ENCODE measurements at places on chromosomes 5 and 9.

- DNase-seq, result no peak
- no peaks in the 10 kb centered on the region for H3K27me3 ChIP-seq
- peaks cover 5% of the 10 kb centered on the region for H3K36me3 ChIP-seq
- no peaks in the 10 kb centered on the region for H3K4me1 ChIP-seq
These were observed 10.4 kb upstream of the TRIM14 start for GRCh38 chr9:98129451-98129881.

DNA sequence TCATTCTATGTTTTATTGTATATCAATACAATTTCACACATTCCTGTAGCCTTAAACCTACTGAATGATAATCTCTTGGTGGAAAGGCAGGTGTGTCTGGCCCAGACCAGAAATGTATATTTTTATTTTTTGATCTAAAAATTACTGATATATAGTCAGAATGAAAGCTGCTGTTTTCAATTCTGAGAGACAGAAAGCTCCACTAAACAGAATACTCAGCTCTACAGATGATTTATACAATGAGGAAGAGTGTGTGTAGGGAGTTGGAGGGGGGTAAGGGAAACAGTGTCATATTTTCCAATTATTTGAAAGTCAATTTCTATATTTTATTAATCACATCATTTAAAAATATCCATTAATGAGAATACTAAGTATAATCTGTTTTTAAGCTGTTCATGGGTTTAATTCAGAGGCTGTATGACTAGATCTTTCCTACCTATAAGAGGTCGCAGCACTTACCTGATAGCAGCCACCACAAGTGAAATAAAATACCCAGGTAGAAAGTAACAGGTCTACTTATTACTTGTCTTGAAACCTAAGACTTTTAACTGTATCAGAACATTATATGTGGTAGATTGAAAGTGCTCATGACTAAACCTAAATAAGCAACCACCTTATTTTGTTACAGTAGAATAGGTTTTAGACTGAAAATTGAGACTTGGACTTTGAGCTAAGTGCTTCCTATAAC lies 183.4 kb downstream of the TMC1 start:
- no peaks in the 10 kb centered on the region for H3K4me1 ChIP-seq
- H3K4me3 ChIP-seq, result no peak overlapping the region
- H3K27me3 ChIP-seq, result no peaks in the 10 kb centered on the region
- no peak for DNase-seq

- no peak overlapping the region for H3K27ac ChIP-seq
- no peak overlapping the region for H3K4me3 ChIP-seq
- H3K4me1 ChIP-seq, result no peaks in the 10 kb centered on the region
- no peaks in the 10 kb centered on the region for H3K36me3 ChIP-seq
These were observed 143.0 kb downstream of the GPBP1 start for GRCh38 chr5:57316798-57317327.

- no peak for DNase-seq
- H3K27me3 ChIP-seq, result no peaks in the 10 kb centered on the region
- no peak overlapping the region for H3K4me3 ChIP-seq
- H3K27ac ChIP-seq, result no peak overlapping the region
These were observed 14.1 kb upstream of the CARD19 start for GRCh38 chr9:93081931-93082330.

DNA sequence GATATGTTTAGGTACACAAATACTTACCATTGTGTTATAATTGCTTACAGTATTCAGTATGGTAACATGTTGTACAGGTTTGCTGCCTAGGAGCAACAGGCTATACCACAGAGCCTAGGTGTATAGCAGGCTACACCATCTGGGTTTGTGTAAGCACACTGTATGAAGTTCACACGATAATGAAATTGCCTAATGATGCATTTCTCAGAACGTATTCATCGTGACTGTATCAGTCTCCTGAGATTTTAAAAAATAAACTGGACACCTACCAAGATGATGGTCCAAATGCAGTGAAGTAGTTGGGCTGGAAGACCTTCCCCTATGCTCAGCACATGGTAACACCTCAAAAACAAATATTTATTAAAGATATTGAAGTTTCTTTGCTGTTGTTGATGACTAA lies 103.3 kb upstream of the NFIB start:
- no peak overlapping the region for H3K4me3 ChIP-seq
- no peak for DNase-seq
- H3K27ac ChIP-seq, result no peak overlapping the region

DNA sequence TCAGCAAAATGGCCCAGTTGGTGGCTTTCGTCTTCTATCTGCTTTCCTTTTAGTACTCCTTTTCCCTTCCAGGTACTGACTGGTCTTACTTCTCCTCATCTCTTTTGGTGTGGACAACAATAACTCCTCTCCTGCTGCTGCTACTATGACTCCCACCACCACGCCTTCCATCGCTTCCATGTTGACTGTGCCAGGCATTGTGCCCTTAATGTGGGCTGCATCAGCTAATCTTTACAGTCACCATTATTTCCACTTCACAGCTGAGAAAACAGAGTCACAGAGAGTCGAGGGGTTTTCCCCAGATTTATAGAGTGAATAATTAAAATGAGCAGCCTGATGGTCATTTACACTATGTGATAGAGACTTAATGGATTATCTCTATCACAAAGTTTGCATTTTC lies 184.9 kb upstream of the IL12B start:
- H3K36me3 ChIP-seq, result no peaks in the 10 kb centered on the region
- DNase-seq, result no peak
- no peaks in the 10 kb centered on the region for H3K27me3 ChIP-seq
- H3K4me3 ChIP-seq, result no peak overlapping the region
- no peak overlapping the region for H3K27ac ChIP-seq

GRCh38 chr9:9605681-9606080 lies 1007.1 kb downstream of the PTPRD start:
- no peaks in the 10 kb centered on the region for H3K4me1 ChIP-seq
- no peak for DNase-seq
- H3K27me3 ChIP-seq, result no peaks in the 10 kb centered on the region
- H3K27ac ChIP-seq, result no peak overlapping the region
- H3K4me3 ChIP-seq, result no peak overlapping the region

DNA sequence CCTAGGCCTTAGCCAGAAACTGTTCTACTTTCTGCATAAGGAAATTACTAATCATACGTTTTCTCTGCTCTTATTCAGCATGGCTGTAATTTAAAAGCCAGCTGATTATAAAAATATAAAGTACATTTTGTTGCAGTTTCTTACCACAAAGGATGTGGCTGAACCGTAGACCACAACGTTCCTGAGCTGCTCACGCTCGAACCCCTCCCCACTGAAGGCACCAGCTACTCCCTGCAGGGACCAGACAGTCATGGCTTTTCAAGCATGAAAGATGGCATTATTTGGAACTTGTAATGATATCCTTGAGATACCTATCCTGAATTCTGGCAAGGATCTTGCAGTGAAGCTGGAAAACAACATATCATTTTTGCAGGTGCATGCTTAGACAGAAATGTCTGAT lies 91.8 kb upstream of the DMRT1 start:
- no peak for DNase-seq
- no peaks in the 10 kb centered on the region for H3K36me3 ChIP-seq
- H3K27me3 ChIP-seq, result no peaks in the 10 kb centered on the region
- H3K4me3 ChIP-seq, result no peak overlapping the region

DNA sequence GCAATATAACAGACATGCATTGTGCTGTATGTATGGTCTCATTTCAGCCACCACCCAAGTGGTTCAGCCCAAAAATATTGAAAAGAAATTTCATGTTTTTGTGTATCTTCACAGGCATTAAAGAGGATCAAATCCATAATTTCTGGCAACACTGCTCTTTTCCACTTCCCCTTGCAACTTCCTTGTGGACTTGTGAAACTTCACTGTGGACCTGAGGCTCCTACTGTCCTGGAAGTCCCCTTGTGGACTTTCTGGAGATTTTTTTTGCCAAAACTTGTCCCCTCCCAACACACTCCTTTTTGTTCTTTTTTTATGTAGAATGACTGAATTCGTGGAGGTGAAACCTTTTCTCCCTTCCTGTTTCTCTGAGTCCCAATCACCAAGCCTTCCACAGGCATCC lies 14.3 kb downstream of the OTULINL start:
- no peak for DNase-seq
- peaks cover 49% of the 10 kb centered on the region for H3K4me1 ChIP-seq
- H3K4me3 ChIP-seq, result no peak overlapping the region

DNA sequence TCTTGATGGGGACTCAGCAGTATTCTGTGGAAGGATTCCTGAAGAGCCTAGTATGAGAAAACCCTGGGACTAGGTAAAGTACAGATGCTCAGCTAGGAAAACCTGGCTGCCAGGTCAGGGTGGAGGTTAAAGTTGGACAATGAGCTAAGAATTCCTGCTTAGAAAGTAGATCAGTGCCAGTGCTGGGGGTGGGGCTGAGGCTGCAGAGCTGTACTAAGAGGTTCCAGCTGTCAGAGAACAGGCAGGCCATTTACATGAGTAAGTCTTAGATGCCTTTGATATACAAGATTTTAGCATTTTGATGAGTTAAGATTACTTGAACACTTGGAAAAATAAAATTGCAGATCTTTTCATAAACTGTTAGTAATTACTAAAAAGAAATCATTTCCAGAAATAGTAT lies 332.3 kb upstream of the NUDT12 start:
- DNase-seq, result no peak
- no peaks in the 10 kb centered on the region for H3K4me1 ChIP-seq
- no peaks in the 10 kb centered on the region for H3K27me3 ChIP-seq
- H3K4me3 ChIP-seq, result no peak overlapping the region
- no peaks in the 10 kb centered on the region for H3K36me3 ChIP-seq

DNA sequence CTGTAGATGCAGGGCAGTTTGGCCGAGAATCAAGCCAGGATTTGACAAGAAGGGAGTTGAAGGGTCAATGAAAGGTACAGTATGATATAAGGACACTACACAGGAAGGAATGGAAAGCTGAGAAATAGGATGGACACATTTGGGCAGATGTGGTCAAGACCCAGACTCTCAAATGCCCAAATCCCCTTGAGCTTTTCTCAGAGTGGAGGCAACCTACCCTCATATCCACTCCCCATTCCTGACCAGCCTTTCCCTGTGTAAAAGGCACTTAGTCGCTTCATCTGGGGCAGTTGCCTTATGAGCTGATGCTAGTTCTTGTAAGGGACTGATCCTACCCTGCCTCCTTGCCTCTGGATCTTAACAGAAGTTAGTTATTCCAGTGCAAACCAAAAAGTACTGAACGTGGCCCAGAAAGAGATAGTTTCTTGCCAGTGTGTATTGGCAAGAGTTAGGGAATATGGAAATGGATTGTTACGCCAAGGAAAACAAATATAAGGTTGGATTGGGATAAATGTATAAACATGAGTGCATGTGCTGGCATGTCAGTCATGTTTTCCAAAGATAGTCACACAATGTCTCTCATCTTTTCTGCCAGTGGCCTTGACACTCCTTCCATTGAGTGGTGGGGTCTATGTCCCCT lies 4.1 kb upstream of the MCCC2 start:
- no peaks in the 10 kb centered on the region for H3K27me3 ChIP-seq
- DNase-seq, result no peak
- H3K27ac ChIP-seq, result no peak overlapping the region
- H3K4me1 ChIP-seq, result peaks cover 5% of the 10 kb centered on the region

DNA sequence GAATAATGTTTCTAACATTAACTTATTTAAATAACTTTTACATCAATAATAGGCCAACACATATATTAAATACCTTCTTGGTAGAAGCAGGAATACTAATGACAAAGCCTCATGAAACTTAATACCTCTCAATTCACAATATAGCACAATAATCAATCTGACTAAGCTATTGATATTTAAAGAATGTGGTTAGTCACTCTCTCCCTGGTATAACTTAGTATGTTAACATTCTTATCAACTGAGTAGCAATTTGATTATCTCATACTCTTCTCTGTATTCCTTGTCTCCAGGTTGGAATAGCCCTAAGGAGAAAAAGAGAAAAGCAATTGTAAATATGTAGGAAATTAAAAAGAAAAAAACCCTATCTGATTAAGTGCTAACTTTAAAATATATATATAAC lies 4.9 kb upstream of the PGGT1B start:
- no peak overlapping the region for H3K27ac ChIP-seq
- H3K4me3 ChIP-seq, result no peak overlapping the region
- peaks cover 4% of the 10 kb centered on the region for H3K36me3 ChIP-seq
- no peak for DNase-seq

DNA sequence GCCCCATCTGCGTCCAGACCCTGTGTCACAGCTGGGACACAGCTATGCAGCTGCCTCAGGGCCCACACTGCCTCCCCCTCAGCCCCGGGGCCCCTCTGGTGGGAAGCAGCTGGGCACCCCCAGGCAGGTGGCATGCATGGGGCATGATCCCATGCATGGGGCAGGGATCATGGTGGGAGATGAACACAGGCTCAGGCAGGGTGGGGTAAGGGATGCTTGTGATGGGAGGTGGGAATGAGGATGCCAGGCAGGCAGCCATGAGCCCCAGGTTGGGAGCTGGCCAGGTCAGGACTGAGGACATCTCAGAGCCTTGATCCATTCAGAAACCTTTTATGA lies 19.7 kb downstream of the EEIG1 start:
- H3K27me3 ChIP-seq, result no peaks in the 10 kb centered on the region
- H3K27ac ChIP-seq, result peak overlapping the region; percentile 54
- no peak for DNase-seq
- no peak overlapping the region for H3K4me3 ChIP-seq
- H3K4me1 ChIP-seq, result peaks cover 87% of the 10 kb centered on the region

GRCh38 chr5:6281818-6282217 lies 96.5 kb downstream of the MED10 start:
- H3K4me3 ChIP-seq, result no peak overlapping the region
- H3K4me1 ChIP-seq, result no peaks in the 10 kb centered on the region
- no peak for DNase-seq
- no peak overlapping the region for H3K27ac ChIP-seq

- peaks cover 4% of the 10 kb centered on the region for H3K27me3 ChIP-seq
- H3K27ac ChIP-seq, result no peak overlapping the region
- DNase-seq, result no peak
These were observed 19.5 kb downstream of the DAB2 start for GRCh38 chr5:39405083-39405843.

- H3K4me1 ChIP-seq, result no peaks in the 10 kb centered on the region
- no peaks in the 10 kb centered on the region for H3K27me3 ChIP-seq
- H3K36me3 ChIP-seq, result no peaks in the 10 kb centered on the region
- no peak overlapping the region for H3K4me3 ChIP-seq
These were observed 355.4 kb downstream of the MAN2A1 start for GRCh38 chr5:110045158-110045557.

- no peak overlapping the region for H3K27ac ChIP-seq
- H3K4me3 ChIP-seq, result no peak overlapping the region
- H3K27me3 ChIP-seq, result peaks cover 3% of the 10 kb centered on the region
- no peaks in the 10 kb centered on the region for H3K4me1 ChIP-seq
- DNase-seq, result no peak
These were observed 104.2 kb upstream of the RAI14 start for GRCh38 chr5:34551911-34552433.

DNA sequence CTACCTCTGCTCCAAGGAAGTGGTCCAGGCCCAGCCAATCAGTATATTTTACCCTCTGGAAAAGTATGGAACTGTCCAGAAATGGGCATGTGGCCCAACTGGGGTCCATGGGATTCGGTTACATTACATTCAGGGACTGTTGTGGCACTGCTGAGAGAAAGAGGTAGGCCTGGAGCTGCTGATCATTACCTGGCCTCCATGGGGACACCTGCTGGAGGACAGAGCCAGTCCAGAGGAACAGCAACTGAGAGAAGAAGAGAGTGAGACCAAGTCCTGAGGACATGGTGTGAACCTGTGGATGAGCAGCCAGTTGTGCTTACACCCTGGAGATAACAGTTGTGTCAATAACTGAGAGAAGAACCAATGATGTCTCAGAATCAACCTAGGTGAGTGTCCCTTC lies 48.2 kb downstream of the HMHB1 start:
- H3K27ac ChIP-seq, result no peak overlapping the region
- H3K36me3 ChIP-seq, result no peaks in the 10 kb centered on the region
- H3K27me3 ChIP-seq, result no peaks in the 10 kb centered on the region
- no peak for DNase-seq

All from T-cell (primary cell).